ENCODE measurements at places on chromosomes 12 and 14. TPM values are rescaled to one million over a fixed set of nuclear protein-coding genes. Genes with fewer than 3 reads are reported as not detected.

Gene NRIP2
- not detected for total RNA-seq

Gene CLMN
- total RNA-seq = 5.3 TPM

Gene KRT3
- not detected for total RNA-seq

Gene SLC10A1
- not detected for total RNA-seq

Gene SOX5
- 7.9 TPM for total RNA-seq

Gene ANP32D
- not detected for total RNA-seq

Gene KCNC2
- not detected for total RNA-seq

Gene EFCAB11
- 5.5 TPM for total RNA-seq

Gene LMNTD1
- total RNA-seq = not detected

Gene PALS1
- 14.0 TPM for total RNA-seq

Gene TPH2
- not detected for total RNA-seq

Gene CRY1
- total RNA-seq = 21.6 TPM

Gene LTBP2
- 0.03 TPM for total RNA-seq

Gene TBX3
- total RNA-seq = not detected

Gene RASSF9
- total RNA-seq = not detected

Gene CHURC1
- 53.8 TPM for total RNA-seq

Gene VDR
- 182 TPM for total RNA-seq

Measured in activated T-helper 17 cell treated with anti-CD3 and anti-CD28 coated beads, Interleukin-2, amount 50 U/mL, for 72 hours (primary cell).